ENCODE measurements at places on chromosomes 1 and 21. TPM values are rescaled to one million over a fixed set of nuclear protein-coding genes. Genes with fewer than 3 reads are reported as not detected.

The UBE2U gene
- not detected for total RNA-seq

The TMEM82 gene
- not detected for total RNA-seq

The TARDBP gene
- total RNA-seq, result 196 TPM

The DRAXIN gene
- total RNA-seq, result 0.13 TPM

The ESPN gene
- 8.5 TPM for total RNA-seq

DNA sequence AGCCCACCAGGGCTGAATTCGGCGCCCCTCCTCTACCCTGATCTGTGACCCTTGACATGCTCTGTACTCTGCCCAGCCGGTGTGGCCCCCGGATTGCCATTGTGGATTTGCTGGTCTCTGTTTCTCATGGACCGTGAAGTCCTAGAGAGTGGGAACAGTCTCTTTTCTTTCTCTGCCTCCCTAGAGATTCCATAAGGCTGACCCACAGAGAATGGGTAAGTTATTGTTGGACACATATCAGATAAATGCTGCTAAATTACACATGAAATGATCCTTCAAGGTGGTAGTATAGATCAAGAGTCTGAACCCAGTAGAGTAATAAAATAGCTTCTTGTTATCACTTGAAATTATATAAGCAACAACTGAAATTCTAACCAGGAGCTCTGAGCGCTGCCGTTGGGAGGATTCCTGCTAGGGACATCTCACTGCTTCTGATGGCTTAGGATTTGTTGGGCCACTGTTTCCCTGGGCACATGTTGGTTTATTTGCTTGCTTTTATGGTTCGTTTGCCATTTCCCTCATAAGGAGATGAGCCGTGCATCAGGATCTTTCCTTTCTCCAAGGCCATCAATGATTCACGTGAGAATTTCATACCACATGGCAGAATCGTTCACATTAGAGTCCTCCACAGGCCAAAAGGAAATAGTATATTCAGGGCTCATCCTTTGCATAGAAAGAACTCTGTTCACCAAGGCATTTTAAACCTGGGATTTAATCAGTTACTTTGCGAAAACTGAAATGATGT lies 111.9 kb downstream of the ZBTB18 start:
- peaks cover 9% of the 10 kb centered on the region for H3K4me1 ChIP-seq
- no peaks in the 10 kb centered on the region for H3K36me3 ChIP-seq
- no peak for DNase-seq
- no peaks in the 10 kb centered on the region for H3K27me3 ChIP-seq
- no peak overlapping the region for H3K4me3 ChIP-seq

DNA sequence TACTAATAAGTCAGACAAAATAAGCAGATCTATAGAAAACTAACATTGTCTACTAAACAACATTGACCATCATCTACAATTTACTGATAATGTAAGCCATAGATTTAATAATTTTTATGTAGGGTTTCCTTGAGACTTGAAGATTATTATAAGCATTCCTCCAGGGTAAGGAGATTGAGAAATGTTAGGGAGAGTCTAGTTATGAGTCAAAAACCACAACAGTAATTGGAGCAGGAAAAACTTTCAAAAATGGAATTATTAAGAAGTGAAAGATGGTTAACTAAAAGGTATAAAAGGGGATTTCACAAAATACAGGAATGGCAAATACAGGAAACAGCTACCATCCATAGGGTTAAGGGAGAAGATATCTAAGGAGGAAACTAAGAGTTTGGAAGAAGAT lies 12.4 kb upstream of the UHMK1 start:
- no peak overlapping the region for H3K4me3 ChIP-seq
- H3K4me1 ChIP-seq, result no peaks in the 10 kb centered on the region
- no peaks in the 10 kb centered on the region for H3K36me3 ChIP-seq
- H3K27ac ChIP-seq, result no peak overlapping the region

GRCh38 chr1:44388551-44388950 lies 16.5 kb upstream of the RNF220 start:
- no peaks in the 10 kb centered on the region for H3K4me1 ChIP-seq
- H3K36me3 ChIP-seq, result no peaks in the 10 kb centered on the region
- no peak overlapping the region for H3K27ac ChIP-seq
- no peak for DNase-seq
- peaks cover 5% of the 10 kb centered on the region for H3K27me3 ChIP-seq

- peaks cover 6% of the 10 kb centered on the region for H3K36me3 ChIP-seq
- H3K4me1 ChIP-seq, result no peaks in the 10 kb centered on the region
- no peak for DNase-seq
- H3K4me3 ChIP-seq, result no peak overlapping the region
- H3K27me3 ChIP-seq, result no peaks in the 10 kb centered on the region
Observed at GRCh38 chr1:45730780-45731319, 19.6 kb downstream of the IPP start.

GRCh38 chr1:68459796-68460195 lies 10.0 kb upstream of the RPE65 start:
- H3K27me3 ChIP-seq, result no peaks in the 10 kb centered on the region
- no peak for DNase-seq
- no peaks in the 10 kb centered on the region for H3K36me3 ChIP-seq
- H3K4me3 ChIP-seq, result no peak overlapping the region
- no peaks in the 10 kb centered on the region for H3K4me1 ChIP-seq

GRCh38 chr1:95653618-95654017 lies 419.6 kb downstream of the RWDD3 start:
- H3K4me1 ChIP-seq, result no peaks in the 10 kb centered on the region
- H3K4me3 ChIP-seq, result no peak overlapping the region
- no peak for DNase-seq

GRCh38 chr1:63928186-63929105 lies 154.6 kb downstream of the ROR1 start:
- no peak for DNase-seq
- peaks cover 10% of the 10 kb centered on the region for H3K4me1 ChIP-seq
- no peaks in the 10 kb centered on the region for H3K36me3 ChIP-seq
- peak overlapping the region; percentile 36 for H3K27ac ChIP-seq

DNA sequence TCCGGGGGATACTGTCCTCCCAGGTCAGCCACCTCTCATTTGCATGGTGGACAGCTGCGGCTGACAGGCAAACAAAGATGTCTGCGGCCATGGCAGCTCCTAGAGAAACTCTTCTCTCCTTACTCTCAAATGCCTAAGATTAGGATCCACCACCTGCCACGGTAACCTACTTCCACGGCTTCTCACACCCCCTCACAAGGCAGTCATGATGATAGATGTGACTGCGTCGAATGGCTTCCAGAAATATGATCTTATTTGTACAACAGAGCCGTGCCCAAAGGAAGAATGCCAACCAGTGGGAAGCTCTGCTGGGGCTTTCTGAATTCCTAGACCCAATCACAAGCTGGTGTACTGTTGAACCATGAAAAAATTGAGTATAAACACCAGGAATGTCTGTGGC lies 73.4 kb downstream of the BACE2 start:
- DNase-seq, result no peak
- no peak overlapping the region for H3K4me3 ChIP-seq
- no peaks in the 10 kb centered on the region for H3K27me3 ChIP-seq
- no peaks in the 10 kb centered on the region for H3K4me1 ChIP-seq

DNA sequence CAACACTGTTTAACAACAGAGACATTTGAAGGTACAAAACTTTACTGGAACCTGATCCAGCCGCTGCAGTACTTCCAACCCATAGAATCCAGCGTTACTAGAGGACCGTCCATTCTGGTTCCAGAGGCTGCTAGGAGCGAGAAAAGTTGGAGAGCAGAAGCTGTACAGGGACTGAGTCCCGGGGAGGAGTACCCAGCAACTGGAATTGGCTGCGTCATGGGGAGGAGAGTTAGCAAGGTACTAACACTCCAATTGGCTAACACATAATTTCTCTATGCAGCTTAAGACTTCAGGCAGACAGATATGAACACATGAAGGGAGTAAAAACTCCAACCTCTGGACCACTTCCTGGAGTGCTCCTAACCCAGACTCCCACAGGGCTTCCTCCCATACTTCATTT lies 2.1 kb upstream of the QSOX1 start:
- peaks cover 2% of the 10 kb centered on the region for H3K36me3 ChIP-seq
- H3K4me1 ChIP-seq, result peaks cover 33% of the 10 kb centered on the region
- no peaks in the 10 kb centered on the region for H3K27me3 ChIP-seq
- no peak for DNase-seq
- peak overlapping the region; percentile 26 for H3K27ac ChIP-seq
- no peak overlapping the region for H3K4me3 ChIP-seq

- peaks cover 8% of the 10 kb centered on the region for H3K27me3 ChIP-seq
- no peaks in the 10 kb centered on the region for H3K36me3 ChIP-seq
- H3K27ac ChIP-seq, result no peak overlapping the region
- no peak for DNase-seq
Observed at GRCh38 chr1:206082831-206083695, 30.1 kb downstream of the RHEX start.

DNA sequence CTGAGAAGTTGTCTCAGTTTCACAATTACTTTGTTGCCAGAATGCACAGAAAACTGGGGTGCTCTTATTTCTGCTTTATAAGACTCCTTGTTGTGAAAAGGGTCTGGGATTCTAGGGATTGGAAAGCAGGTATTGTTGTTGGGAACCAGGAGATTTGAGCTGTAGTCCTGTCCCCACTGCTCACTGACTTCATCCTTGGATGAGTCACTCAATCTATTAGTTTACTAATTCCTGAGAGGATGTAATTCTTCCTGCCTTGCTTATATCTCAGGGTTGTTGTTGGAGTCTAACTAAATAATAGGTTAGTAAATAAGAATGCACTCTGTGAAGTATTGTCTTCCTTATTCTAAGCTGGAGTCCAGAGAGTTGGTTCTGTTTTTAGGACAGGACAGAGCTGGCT lies 172.5 kb upstream of the GALNT2 start:
- no peak overlapping the region for H3K4me3 ChIP-seq
- H3K27ac ChIP-seq, result no peak overlapping the region
- H3K27me3 ChIP-seq, result peaks cover 6% of the 10 kb centered on the region
- no peaks in the 10 kb centered on the region for H3K4me1 ChIP-seq

DNA sequence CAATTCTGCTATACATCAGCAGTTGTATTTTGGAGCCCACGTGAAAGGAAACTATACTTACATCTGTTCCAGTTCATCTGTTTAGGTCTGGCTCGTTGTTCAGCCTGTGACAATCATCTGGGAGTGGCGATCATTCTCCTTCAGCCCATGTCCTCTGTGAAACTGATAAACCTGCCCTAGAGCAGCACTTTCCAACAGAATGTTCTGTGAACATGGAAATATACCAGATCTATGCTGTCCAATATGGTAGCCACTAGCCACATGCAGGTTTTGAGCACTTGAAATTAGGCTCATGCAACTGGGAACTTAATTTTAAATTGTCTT lies 24.5 kb upstream of the COQ8A start:
- DNase-seq, result no peak
- H3K4me1 ChIP-seq, result no peaks in the 10 kb centered on the region
- no peak overlapping the region for H3K4me3 ChIP-seq
- no peak overlapping the region for H3K27ac ChIP-seq

DNA sequence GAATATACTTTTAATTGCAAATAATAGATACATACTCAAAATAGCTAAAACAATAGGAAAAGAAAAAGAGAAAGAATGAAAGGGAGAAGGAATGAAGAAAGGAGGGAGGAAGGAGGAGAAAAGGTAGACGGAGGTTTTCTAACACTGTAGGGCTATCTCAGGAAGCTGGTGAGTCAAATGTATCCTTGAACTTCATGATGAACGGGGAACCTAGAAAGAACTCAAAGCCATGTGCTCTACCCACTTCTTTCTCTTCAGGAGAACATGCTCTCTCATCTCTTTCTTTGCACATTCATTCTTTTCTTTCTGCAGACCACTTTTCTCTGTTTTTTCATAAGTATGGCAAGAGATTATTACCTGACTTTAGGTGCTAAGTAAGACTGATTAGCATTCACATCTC lies 37.3 kb upstream of the ZNF644 start:
- H3K4me1 ChIP-seq, result no peaks in the 10 kb centered on the region
- H3K4me3 ChIP-seq, result no peak overlapping the region
- H3K27me3 ChIP-seq, result peaks cover 6% of the 10 kb centered on the region
- DNase-seq, result no peak

GRCh38 chr1:78437941-78438340 lies 52.8 kb upstream of the PTGFR start:
- no peaks in the 10 kb centered on the region for H3K4me1 ChIP-seq
- H3K4me3 ChIP-seq, result no peak overlapping the region
- H3K36me3 ChIP-seq, result no peaks in the 10 kb centered on the region
- DNase-seq, result no peak

DNA sequence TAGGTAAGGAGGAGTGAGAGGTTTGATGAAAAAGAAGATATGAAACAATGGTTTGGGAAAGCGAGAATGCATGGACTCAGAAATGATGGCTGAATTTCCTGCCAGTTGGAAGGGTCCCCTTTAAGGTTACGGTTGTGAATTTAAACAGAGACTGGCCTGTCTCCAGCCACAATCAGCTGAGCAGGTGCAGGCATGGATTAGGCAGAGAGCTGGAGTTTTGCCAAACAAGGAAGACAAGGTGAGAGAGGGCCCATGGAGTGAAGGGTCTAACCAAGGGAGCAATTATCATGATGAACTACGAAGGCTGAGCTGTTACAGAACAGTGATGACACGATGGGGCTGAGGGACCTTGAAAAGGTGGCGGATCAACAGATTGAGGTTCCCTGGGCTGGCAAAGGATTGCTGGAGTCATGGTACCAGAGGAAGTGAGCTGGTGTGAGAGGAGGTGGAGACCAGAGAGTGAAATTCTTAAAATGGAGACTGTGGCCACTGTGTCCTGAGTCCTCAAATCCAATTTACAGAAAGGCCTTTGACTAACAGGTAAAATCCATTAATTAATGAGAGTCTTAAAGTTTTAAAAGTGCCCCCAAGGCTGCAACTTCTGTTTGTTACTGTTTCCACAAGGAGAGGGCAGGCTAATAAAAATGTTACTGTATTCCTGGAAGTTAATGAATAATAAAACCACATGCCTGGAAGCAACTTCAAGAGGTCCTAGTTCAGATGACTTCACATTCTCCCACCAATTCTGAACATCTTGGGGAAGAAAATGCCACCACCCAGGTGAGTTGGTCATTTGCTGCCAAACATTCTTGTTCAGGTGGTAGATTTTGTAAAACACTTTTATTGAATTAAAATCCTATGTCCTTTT lies 41.5 kb downstream of the LHX9 start:
- no peak overlapping the region for H3K27ac ChIP-seq
- no peaks in the 10 kb centered on the region for H3K27me3 ChIP-seq
- H3K4me1 ChIP-seq, result no peaks in the 10 kb centered on the region
- no peak overlapping the region for H3K4me3 ChIP-seq
- no peak for DNase-seq

DNA sequence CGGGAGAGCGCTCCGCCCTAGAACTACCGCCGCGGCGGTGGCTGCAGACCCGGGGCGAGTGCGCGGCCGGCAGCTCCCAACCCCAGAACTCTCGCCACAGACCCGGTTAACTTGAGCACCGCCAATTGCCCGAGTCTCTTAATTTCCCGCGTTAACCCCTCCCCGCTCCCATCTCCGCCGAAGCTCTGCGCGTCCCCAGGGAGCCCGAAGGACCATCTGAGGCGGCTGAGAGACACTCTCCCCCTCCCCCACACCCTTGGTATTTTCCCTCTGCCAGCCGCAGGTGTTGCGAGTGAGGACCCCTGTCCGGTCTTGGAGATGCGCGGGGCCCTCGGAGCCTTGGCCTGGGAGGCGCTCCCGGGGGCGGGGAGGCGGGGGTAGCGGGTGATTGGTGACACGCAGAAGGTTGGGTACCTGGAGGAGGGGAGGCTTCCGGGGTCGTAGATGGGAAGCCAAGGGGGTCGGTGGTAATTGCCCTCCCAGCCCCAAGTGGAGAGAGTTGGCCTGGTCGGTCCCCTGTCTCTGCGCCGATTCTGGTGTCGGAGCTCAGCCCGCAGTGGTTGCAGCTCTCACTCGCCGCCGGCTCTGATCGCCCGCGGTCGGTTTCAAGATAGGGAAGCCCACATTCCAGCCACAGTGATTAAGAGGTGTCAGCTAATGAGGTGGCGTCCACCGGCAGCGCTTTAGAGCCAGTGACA lies 858 bp upstream of the SUSD4 start:
- no peak overlapping the region for H3K27ac ChIP-seq
- H3K4me3 ChIP-seq, result peak overlapping the region; percentile 30
- H3K27me3 ChIP-seq, result peaks cover 33% of the 10 kb centered on the region
- H3K36me3 ChIP-seq, result no peaks in the 10 kb centered on the region

- no peaks in the 10 kb centered on the region for H3K27me3 ChIP-seq
- DNase-seq, result no peak
- H3K4me3 ChIP-seq, result no peak overlapping the region
Observed at GRCh38 chr1:225458222-225458631, 30.4 kb upstream of the LBR start.

All from Panc1 (cell line).